Activated CD4-positive, alpha-beta T cell treated with anti-CD3 and anti-CD28 coated beads for 36 hours (primary cell): ENCODE measurements at places on chromosomes 2 and 18.

DNA sequence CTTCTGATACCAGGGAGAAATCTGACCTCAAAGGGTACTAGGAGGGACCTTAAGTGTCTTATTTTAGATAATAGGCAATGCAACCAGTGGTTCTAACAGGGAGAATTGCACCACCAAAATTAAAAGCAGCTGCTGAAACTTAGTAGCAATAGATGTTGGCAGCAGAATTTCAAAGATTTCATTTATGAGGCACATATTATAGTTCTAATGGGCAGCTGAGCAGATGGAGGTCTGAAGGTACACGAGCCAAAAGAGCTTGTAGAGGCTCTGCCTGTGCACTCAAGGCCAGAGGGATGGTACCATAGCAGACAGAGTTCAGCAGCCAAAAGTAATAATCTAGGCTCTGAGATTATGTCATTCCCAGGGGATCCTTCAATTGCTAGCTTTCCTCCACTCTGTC, 87.3 kb upstream of the NCKAP5 start:
- H3K27ac ChIP-seq: no peak overlapping the region
- DNase-seq: no peak
- no peak overlapping the region for H3K4me3 ChIP-seq
- no peaks in the 10 kb centered on the region for H3K27me3 ChIP-seq
- H3K36me3 ChIP-seq: no peaks in the 10 kb centered on the region

DNA sequence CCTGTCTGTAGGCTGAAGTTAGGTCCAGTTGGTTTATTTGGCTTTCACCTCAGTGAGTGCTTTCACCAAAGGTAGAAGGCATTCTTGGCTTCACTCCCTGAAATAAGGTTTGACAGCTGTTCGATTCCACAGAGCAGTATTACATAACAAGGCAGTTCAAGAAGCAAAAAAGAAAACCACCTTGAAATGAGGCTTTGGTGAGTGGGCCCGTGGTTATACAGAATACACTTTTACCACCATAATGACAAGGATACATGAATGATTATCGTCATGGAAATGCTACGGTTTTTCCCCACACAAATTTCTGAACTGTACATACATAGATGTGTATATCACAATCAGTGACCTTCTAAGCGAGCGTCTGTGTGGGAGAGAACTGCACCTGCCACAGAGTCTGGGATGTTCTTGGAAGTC, 80.0 kb upstream of the CHRNA1 start:
- no peaks in the 10 kb centered on the region for H3K27me3 ChIP-seq
- no peak overlapping the region for H3K4me3 ChIP-seq
- H3K4me1 ChIP-seq: peaks cover 21% of the 10 kb centered on the region

GRCh38 chr18:61965311-61965710, 72.5 kb upstream of the RNF152 start:
- H3K36me3 ChIP-seq: no peaks in the 10 kb centered on the region
- no peak for DNase-seq
- no peak overlapping the region for H3K4me3 ChIP-seq
- H3K4me1 ChIP-seq: no peaks in the 10 kb centered on the region
- no peak overlapping the region for H3K27ac ChIP-seq
- H3K27me3 ChIP-seq: no peaks in the 10 kb centered on the region

GRCh38 chr2:7189106-7189505, 271.9 kb downstream of the RNF144A start:
- H3K36me3 ChIP-seq: no peaks in the 10 kb centered on the region
- DNase-seq: no peak
- no peak overlapping the region for H3K4me3 ChIP-seq
- H3K27me3 ChIP-seq: no peaks in the 10 kb centered on the region
- H3K27ac ChIP-seq: no peak overlapping the region
- H3K4me1 ChIP-seq: peaks cover 10% of the 10 kb centered on the region

- DNase-seq: no peak
- peaks cover 4% of the 10 kb centered on the region for H3K27me3 ChIP-seq
- H3K4me1 ChIP-seq: no peaks in the 10 kb centered on the region
Measured at GRCh38 chr2:192000196-192000980, 153.5 kb upstream of the CAVIN2 start.

DNA sequence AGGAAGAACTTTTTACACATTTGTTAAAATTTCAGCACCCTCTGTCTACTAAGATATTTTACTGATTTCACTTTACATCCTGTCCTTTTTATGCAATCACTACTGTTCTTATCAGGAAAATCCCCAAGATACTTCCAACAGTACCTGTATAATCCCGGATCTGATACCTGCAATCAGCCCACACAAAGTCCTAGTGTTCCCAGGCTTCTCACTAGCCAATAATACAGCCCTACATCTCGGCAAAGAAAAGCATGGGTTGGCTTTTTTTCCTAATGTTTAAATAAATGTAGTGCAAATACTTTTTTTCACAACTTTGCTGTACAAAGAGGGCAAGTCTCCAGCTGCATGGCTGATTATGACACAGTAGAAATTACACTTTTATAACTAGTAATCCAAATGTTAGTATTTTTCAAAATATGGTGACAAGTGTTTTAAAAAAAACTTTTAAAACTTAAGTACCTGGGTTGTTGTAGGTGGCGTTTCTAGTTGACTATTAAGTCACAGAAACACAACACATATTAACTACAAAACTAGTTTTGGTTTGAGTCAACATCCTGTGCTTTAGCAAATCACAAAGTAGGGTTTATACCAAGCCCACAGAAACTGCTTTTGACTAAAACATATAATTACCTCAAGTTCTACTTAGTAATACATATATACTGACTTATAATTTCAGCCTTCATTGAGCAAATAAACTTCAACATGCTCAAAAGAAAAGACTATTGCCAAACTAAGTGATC, 19.5 kb downstream of the CNOT11 start:
- peaks cover 41% of the 10 kb centered on the region for H3K4me1 ChIP-seq
- H3K27me3 ChIP-seq: no peaks in the 10 kb centered on the region
- peak overlapping the region; percentile 69 for H3K27ac ChIP-seq
- peaks cover 64% of the 10 kb centered on the region for H3K36me3 ChIP-seq
- DNase-seq: no peak

DNA sequence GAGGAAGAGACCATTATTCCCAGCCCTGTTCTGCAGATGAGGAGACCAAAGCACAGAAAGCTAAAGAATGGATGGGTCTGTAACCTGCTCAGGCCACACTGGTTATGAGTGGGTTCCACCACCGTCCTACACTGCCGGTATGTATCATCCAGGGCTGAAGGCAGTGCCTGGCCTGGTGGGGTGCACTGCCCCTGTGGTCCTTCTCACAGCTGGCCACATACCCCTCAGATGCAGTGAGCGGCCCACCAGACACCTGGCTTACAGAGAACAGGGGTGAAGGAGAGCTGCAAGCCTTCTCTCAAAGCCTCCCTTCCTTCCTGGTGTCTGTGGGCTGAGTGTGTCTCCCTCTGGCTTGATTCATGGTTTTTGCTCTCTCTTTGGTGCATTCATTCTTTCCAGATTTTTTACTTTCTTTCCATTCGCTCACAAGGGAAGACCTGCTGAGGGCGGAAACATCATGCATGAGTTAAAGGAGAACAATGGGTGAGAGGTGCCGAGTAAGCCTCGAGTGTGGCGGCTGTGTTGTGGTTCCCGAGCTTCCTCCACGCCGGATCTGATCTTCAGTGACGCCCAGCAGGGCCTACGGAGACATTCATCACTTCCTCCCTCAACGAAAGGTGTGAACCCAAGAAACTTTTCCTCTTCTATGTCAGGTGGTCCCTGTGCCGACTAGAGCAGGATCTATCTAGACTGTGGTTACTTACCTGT, 62.1 kb upstream of the REL start:
- H3K4me1 ChIP-seq: peaks cover 57% of the 10 kb centered on the region
- H3K36me3 ChIP-seq: peaks cover 1% of the 10 kb centered on the region
- DNase-seq: peak; percentile 92
- peak overlapping the region; percentile 35 for H3K4me3 ChIP-seq
- H3K27me3 ChIP-seq: no peaks in the 10 kb centered on the region
- H3K27ac ChIP-seq: peak overlapping the region; percentile 82

DNA sequence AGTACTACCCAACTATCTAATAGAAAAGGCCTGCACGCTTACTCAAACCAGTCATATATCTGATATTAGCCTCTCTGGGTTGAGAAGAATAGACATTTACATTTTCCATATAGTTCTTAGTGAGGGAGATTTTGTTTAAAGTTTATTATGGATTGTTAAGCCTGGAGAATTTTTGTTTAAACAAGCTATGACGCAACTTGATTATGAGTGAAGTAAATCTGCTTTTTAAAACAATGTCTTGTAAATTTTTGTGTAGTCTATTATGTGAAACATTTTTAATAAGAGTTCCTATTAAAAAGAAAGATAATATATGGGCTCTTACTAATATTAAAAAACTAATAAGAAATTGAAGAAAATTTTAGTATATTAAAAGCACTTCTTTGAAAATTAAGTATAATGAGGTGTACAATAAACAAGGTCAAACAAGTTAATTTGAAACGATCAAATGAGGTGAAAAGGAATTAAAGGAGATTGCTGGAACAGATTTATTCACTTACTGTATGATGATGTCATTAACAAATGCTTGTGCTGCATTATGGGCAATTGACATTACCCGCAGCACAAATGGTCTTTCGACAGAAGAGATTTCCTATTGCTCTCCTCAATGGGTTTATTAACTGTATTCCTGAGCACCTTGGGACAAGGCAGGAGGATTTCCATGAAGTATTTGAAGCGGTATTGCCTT, 229.2 kb upstream of the SMIM21 start:
- peaks cover 3% of the 10 kb centered on the region for H3K4me1 ChIP-seq
- no peak for DNase-seq
- H3K27ac ChIP-seq: no peak overlapping the region
- H3K36me3 ChIP-seq: no peaks in the 10 kb centered on the region

DNA sequence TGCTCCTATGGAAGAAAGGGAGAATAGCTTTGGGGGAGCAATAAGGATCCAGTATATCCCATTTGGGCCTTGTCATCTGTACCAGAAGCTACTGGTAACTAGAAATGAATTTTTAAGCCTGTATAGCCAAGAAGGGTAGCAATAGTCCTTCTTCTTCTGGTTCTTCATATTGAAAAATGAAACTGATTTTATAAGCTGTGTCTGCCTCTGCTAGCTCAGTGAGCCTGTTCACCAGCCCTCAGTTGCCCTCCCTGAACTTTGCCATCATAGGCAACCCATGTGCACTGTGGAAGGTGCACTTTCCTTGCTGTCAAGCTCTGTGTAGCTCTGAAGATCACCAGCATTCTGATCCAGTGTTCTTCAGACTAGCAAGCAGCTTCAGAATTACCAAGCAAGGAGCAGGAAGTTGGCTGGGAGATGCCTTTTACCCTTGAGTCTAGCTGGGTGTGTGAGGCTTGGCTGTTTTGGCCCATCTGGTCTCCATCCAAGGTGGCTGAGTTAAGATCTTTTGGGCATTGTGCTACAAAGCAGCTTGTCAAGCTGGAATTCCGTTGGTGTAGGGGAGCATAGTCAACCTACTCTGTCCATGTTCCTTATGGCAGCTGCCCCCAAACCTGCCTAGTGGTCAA, 55.8 kb upstream of the MGAT5 start:
- H3K4me3 ChIP-seq: peak overlapping the region; percentile 25
- H3K27me3 ChIP-seq: no peaks in the 10 kb centered on the region
- peaks cover 80% of the 10 kb centered on the region for H3K4me1 ChIP-seq
- no peaks in the 10 kb centered on the region for H3K36me3 ChIP-seq
- no peak for DNase-seq

DNA sequence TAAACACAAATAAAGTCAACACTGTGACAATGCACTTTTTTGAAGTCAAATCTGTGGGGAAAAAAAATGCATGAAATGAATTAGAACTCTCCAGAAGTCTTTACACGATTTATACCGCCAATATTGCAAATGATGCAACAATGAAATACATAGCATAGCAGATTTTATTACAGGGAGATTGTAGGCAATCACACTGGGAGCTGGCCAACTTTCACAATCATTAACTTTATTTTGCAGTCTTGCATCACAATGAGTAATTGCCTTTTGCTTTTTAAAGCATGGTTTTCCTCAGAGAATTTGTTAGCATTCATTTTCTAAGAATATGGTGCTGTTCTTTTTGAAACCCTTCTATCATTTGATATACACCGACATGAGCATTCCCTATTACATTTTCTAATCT, 366.4 kb upstream of the FSIP2 start:
- H3K4me3 ChIP-seq: no peak overlapping the region
- DNase-seq: no peak
- no peaks in the 10 kb centered on the region for H3K36me3 ChIP-seq
- no peak overlapping the region for H3K27ac ChIP-seq
- no peaks in the 10 kb centered on the region for H3K27me3 ChIP-seq

- H3K27ac ChIP-seq: no peak overlapping the region
- H3K27me3 ChIP-seq: peaks cover 12% of the 10 kb centered on the region
- no peaks in the 10 kb centered on the region for H3K4me1 ChIP-seq
- no peak for DNase-seq
- no peak overlapping the region for H3K4me3 ChIP-seq
Measured at GRCh38 chr18:44742718-44743311, 62.1 kb downstream of the SETBP1 start.

DNA sequence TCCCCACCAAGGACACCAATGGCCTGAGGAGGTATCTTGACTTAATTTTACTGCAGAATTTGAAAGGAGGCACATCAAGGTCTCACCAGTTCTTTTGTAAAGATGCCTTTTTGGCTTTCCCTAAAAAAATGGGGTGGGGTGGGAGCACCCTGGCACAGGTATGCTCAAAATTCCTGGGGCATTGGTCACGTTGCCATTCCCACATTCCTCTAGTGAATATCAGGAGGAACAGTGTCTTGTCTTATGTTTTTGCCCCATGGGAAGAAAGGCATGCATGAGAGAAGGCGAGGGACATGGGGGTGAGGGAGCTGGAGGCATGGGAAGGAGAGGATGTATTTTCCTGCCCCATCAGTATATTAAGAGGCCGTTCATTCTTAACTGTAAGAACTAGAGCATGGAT, 275.3 kb downstream of the CMPK2 start:
- H3K4me1 ChIP-seq: no peaks in the 10 kb centered on the region
- H3K27ac ChIP-seq: no peak overlapping the region
- H3K4me3 ChIP-seq: no peak overlapping the region
- no peaks in the 10 kb centered on the region for H3K27me3 ChIP-seq
- no peak for DNase-seq

DNA sequence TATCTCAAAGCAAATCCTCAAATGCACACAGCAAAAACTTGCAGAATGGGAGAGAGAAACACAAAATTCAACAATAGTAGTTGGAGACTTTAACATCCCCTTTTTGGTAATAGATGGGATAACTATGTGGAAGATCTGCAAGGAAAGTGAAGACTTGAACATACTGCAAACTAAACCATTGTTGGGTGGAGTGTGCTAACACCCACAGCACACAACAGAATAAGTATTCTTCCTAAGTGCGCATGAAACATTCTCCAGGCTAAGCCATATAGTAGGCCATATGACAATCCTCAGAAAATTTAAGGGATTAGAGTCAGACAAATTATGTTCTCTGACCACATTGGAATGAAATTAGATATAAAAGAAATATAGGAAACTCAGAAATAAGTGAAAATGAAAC, 230.6 kb downstream of the FBXO15 start:
- no peak overlapping the region for H3K27ac ChIP-seq
- H3K4me3 ChIP-seq: no peak overlapping the region
- peaks cover 8% of the 10 kb centered on the region for H3K27me3 ChIP-seq
- no peaks in the 10 kb centered on the region for H3K4me1 ChIP-seq
- no peak for DNase-seq
